Foreskin keratinocyte (primary cell): ENCODE measurements at places on chromosomes 6 and 20. TPM values are rescaled to one million over a fixed set of nuclear protein-coding genes. Genes with fewer than 3 reads are reported as not detected.

DNA sequence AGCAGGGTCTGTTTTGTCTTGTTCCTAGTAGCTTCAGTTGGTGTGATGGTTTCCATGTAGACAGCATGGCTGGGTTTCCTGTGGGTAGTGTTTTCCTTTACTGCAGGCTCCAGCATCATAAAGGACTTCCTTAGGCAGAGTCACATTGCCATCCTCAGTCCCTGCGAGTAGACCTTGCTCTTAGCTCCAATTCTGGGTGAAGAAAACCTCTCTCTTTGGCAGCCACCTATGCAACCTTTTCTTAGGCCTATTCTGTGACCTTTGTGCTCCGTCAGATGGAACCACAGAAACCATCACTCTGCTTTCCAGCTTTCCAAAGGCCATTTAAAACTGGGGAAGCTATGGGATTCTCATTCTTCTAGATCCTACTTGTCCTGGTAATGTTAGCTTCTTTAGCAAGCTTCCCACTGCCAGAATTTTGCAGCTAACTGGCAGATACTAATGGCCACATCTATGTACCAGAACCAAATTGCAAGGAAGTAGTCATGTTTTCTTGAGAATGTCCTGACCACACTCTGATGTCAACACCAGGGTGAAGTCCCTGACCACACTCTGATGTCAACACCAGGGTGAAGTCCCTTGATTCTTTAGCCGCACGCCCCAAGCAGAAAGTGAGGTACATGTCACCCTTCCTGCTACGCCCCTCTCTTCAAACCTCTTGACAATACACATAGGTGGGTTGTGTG lies 646.6 kb upstream of the HS3ST5 start:
- DNase-seq = no peak

DNA sequence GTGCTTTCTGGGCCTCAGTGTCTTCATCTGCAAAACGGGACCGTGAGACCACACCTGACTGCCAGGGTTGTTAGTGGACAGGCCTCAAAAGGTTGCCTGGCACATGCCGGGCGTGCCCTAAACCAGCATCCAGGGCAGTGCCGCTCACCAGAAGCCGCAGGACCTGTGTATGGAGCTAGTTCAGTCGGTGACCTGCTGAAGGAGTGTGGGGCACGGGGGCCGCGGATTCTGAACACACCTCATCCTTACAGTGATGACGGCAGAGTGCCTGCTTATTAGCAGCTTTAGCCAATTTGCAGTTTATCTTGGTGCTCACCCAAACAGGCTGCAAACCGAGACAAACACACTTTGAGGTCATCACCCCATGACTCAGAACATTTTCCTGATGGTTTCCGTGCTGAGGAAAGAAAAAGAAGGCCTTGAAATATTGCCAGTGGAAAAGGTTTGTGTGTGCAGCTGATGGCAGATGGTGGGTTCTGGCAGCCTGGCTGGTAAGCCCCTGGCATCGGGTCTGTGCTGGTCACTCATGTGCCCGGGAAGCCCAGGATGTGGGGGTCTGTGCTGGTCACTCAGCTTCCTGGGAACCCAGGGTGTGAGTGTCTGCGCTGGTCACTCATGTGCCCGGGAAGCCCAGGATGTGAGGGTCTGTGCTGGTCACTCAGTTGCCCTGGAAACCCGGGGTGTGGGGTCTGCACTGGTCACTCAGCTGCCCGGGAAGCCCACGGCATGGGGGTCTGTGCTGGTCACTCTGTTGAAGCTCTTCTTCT lies 153.8 kb downstream of the ERMARD start:
- peak; percentile 12 for DNase-seq

DNA sequence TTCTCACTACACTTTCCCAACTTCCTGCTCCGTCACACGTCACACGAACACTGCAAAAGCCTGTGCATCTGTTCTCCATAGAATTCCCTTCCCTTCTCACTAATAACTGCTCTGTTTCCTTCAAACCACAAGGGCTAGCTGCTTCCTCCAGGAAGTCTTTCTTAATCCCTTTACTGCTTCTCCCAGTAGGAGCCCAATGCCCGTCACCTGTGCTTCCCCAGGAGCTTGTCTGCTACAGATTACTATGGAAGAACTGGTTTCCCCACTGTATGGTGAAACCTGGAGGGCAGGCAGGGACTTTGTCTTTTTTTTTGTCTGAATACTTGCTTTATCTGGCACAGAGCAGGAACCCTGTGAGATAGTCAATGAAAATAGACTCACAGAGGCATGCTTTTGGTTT lies 444.7 kb upstream of the MAP3K7 start:
- DNase-seq = no peak

DNA sequence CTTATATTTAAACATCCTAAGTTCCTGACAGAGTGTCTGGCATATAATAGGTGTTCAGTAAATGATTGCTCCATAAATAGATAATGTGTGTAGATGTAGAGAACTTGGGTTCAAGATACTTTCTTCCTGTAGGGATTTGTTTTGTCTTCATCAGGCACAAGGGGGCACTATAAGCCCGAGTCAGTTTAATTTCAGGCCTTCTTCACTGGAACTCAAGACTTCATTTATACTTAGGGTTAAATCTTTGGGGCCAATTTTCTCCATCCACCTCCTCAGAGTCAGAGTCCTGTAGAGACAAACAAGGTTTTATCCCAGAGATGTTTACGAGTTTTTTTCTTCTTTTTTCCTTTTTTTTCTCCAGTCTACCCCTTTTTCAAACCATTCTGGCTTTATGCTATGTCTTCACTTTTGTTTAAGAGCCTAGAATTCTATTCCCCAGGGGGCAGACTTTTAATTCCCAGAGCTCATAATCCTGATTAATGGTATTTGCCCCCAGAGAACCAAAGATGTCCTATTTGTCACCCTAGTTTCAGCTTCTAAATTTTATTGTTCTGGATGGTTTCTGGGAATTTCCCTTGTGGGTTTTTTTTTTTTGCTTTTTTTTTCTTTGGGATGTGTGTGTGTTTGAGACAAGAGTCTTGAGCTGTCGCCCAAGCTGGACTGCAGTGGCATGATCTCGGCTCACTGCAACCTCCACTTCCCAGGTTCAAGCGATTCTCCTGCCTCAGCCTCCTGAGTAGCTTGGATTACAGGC lies 88.4 kb downstream of the HFE start:
- DNase-seq = peak; percentile 52

DNA sequence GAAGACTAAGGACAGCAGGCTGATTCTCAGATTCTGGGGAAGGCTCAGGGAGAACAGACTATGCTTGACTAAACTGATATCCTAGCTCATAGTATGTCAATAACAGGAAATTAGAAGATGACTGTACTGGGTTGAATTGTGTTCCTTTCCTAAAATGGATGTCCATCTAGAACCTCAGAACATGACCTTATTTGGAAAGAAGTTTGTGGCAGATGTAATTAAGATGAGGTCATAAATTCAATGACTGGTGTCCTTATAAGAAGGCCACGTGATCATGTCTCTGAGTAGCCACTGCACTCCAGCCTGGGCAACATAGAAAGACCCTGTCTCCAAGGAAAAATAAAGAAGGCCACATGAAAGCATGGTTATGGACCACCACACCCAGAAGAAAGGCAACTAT lies 113.9 kb upstream of the STMND1 start:
- DNase-seq = no peak

DNA sequence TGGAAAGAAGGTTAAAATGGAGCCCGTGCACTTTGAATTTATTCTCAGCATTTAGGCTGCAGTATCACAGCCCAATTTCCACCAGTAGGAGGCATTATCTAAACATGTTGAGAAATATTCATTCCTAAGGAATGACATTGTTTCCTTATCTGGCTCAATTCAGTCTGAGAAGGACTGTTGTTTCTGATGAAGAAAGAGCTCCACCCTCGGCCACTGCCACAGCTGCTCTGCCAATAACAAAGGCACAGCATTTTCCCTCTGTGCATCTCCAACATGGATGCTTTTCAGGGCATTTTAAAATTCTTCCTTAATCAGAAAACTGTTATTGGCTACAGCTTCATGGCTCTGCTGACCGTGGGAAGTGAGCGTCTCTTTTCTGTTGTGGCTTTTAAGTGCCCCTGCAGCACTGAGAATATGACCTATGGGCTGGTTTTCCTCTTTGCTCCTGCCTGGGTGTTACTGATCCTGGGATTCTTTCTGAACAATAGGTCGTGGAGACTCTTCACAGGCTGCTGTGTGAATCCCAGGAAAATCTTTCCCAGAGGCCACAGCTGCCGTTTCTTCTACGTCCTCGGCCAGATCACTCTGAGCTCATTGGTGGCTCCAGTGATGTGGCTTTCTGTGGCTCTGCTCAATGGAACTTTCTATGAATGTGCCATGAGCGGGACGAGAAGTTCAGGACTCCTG lies at the start of gene CALHM5:
CALHM5 (plus strand) TSS at position 216 of the 687 bp plus-strand sequence; CDS start at position 274, 58 bp downstream.
- DNase-seq = peak; percentile 55

GRCh38 chr20:53739799-53740785 lies 146.5 kb upstream of the ZNF217 start:
- DNase-seq = peak; percentile 27

GRCh38 chr6:36685926-36686667 lies 7.6 kb downstream of the CDKN1A start:
- no peak for DNase-seq

DNA sequence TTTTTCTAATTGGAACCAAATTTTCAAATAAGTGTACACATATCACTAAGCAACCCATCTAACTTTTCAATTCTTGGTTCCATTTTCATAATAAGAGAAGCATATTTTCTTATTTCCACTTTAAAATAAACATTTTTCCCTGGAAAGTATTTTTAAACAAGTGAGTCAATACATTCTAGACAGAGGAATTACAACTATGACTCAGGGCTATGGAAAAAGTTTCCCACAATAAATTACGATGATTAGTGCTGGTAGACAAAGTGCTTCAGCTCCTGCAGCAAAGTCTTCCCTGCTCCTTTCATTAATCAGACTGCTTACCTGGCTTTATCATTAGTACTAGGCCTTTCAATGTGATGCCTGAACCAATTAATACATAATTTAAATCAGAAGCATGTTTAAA lies 322.5 kb downstream of the HACE1 start:
- DNase-seq = peak; percentile 40

- no peak for DNase-seq
Measured at GRCh38 chr6:34560366-34561226, 4.5 kb upstream of the SPDEF start.

DNA sequence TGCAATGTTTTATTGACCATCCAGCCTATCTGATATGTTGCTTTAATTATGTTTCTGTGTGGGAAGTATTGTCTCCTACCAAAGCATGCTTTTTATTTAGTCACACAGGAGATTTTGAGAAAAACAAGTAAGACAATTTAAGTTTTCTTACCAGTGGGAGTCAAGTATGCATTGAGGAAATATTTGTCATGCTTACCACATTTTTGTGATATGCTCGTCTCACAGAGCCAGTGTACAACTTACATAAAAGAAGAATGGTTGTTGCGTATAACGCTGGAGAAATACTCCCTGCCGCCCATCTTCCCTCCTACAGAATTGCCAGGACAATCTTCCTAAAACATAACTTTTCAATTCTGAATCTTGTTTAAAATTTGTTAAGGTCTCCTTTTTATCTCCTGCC lies 37.1 kb upstream of the FILIP1 start:
- no peak for DNase-seq

DNA sequence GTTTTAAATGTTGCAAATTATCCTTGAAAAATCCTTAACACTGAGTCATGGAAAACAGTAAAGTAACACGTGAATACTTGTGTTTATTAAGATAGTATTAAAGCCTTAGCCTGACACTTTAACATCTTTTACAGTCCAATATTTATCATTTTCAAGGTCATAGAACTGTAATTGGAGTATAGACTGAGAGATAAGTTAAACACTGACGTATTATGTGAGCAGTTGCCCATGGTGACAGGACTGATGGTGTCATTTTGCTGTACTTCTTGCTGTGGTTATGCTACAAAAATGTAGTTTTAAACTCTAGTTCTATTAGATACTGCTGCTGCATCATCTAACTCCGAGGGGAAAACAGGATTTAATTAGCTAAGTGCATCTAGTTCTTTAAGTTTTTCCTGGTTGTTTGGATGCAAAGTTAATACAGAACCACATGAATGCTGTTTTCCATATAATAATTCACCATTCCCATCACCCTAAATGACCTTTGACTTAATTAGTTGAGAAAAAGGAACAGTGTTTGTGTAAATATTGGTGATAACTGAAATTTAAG lies 37.8 kb downstream of the SLC2A12 start:
- no peak for DNase-seq

DNA sequence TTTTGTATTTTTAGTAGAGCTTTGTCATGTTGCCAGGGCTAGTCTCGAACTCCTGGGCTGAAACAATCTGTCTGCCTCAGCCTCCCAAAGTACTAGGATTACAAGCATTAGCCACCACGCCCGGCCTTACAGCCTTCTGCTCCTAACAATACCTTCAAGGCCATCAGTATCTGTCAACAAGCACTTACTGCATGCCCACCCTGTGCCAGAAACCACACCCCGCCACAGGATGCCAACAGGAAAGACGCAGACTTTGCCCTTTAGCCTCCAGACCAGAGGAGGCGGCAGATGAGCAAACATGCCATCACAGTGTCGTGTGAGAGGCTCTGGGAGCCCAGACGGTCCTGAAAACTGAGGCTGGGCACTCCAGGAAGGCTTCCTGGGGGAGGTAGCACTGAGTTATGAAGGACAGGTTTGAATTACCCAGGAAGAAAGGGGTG lies 34.7 kb upstream of the TGM3 start:
- no peak for DNase-seq

DNA sequence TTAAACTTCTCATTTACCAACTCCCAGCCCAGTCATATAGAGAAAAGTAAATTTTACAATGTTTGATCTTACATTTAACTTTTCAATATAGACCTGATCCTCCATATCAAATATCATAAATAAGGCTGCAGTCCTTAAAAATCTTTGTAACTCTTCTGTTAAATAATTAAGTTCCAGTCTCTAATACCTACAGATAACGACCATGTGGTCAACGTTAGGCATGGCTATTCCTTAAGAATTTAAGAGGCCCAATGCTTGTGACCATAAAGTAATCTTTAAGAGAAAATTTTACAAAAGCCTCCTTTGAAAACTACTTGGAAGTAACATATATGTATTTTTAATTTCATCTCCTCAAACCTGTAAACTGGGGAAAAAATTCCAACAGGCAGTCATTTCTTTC lies 1.6 kb downstream of the FBXO5 start:
- no peak for DNase-seq

- no peak for DNase-seq
Measured at GRCh38 chr6:142842418-142843261, 102.3 kb downstream of the HIVEP2 start.

- no peak for DNase-seq
Measured at GRCh38 chr20:62032609-62033368, 32.9 kb downstream of the TAF4 start.

- DNase-seq = no peak
Measured at GRCh38 chr6:91442342-91442741, 855.5 kb upstream of the MAP3K7 start.

GRCh38 chr6:130517444-130517931 lies 151.7 kb downstream of the TMEM200A start:
- DNase-seq = peak; percentile 92

Gene RRAGD
- total RNA-seq = 0.04 and 0.14 TPM in 2 replicates

Gene NOL4L
- total RNA-seq = 1.5 and 1.7 TPM in 2 replicates

Gene LY86
- not detected in 2 replicates for total RNA-seq

Gene RSPH4A
- total RNA-seq = 0.10 and 0.14 TPM in 2 replicates

Gene UNC5CL
- 0.17 and 0.28 TPM in 2 replicates for total RNA-seq

Gene SNAI1
- total RNA-seq = 0.04 TPM in 1 of 2 replicates, not detected in the other

Gene TGM3
- total RNA-seq = not detected in 2 replicates

Gene MUCL3
- not detected in 2 replicates for total RNA-seq
